Liver (tissue), 10 donors: ENCODE measurements at places on chromosomes 4 and X. TPM values are rescaled to one million over a fixed set of nuclear protein-coding genes. Genes with fewer than 3 reads are reported as not detected.

DNA sequence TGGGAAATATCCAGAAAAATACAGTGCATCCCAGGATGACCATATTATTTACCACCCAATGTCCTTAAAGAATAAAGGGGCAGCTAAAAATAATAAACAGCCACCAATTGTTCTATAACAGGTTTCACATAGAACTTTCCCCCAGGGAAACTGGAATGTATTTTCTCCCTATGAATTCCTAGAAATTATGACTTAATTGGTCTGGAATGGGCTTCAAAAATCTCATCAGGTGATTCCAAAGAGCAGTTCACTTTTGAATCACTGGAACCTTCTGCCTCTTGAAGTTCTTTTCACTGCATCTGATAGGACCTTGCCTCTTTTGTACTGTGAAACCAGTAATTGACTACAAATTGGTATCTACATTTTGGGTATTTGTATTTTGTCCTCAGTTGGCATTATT, 119.3 kb downstream of the ZNF330 start:
- H3K4me1 ChIP-seq: peaks cover 4% of the 10 kb centered on the region
- no peak for DNase-seq
- H3K27ac ChIP-seq: no peak overlapping the region
- no peaks in the 10 kb centered on the region for H3K36me3 ChIP-seq
- no peaks in the 10 kb centered on the region for H3K27me3 ChIP-seq
- H3K4me3 ChIP-seq: no peak overlapping the region

DNA sequence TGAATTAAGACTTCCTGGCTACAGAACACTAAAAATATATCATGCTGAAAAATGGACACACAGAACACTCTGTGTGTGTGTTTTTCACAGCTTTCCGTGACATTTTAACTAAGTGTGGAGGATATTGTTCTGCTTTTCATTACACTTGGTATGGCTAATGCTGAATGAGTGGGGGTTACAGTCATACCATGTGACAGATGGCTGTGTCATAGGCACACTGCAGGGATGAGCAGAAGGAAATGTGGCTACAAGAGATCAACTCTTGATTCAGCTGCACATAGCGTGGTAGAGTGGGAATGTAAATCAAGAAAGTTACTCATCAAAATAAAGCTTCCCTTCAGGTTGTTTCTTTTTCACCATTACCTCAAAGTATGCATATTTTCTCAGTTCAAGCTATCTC, 669.8 kb downstream of the IQCM start:
- DNase-seq: no peak
- H3K4me1 ChIP-seq: no peaks in the 10 kb centered on the region
- no peak overlapping the region for H3K27ac ChIP-seq

GRCh38 chrX:112085149-112085548, 2.6 kb upstream of the TRPC5 start:
- peaks cover 2% of the 10 kb centered on the region for H3K4me1 ChIP-seq
- no peak overlapping the region for H3K4me3 ChIP-seq
- no peaks in the 10 kb centered on the region for H3K36me3 ChIP-seq
- DNase-seq: no peak

DNA sequence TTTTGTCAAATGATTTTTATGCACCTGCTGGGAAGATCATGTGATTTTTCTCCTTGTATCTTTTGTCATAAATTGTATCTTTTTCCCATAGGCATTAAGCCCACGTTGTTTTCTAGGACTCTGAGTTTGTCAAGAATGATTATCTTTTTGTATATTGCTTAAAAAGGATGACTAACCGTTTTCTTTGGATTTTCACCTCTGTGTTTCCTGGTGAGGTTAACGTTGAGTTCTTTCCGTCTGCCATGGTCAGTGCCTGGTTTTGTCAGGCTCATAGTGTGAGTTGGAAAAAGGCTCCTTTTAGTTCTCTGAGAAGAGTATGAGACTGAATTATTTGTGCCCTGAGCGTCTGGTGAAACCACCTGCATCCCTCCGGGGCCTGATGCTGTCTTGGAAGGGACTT, 21.9 kb downstream of the PCGF3 start:
- H3K27ac ChIP-seq: no peak overlapping the region
- no peaks in the 10 kb centered on the region for H3K27me3 ChIP-seq
- H3K4me1 ChIP-seq: no peaks in the 10 kb centered on the region
- peaks cover 16% of the 10 kb centered on the region for H3K36me3 ChIP-seq
- no peak overlapping the region for H3K4me3 ChIP-seq
- no peak for DNase-seq

- H3K27ac ChIP-seq: no peak overlapping the region
- no peaks in the 10 kb centered on the region for H3K36me3 ChIP-seq
- no peaks in the 10 kb centered on the region for H3K4me1 ChIP-seq
- H3K4me3 ChIP-seq: no peak overlapping the region
Observed at GRCh38 chr4:14035076-14035475, 407.6 kb upstream of the BOD1L1 start.

DNA sequence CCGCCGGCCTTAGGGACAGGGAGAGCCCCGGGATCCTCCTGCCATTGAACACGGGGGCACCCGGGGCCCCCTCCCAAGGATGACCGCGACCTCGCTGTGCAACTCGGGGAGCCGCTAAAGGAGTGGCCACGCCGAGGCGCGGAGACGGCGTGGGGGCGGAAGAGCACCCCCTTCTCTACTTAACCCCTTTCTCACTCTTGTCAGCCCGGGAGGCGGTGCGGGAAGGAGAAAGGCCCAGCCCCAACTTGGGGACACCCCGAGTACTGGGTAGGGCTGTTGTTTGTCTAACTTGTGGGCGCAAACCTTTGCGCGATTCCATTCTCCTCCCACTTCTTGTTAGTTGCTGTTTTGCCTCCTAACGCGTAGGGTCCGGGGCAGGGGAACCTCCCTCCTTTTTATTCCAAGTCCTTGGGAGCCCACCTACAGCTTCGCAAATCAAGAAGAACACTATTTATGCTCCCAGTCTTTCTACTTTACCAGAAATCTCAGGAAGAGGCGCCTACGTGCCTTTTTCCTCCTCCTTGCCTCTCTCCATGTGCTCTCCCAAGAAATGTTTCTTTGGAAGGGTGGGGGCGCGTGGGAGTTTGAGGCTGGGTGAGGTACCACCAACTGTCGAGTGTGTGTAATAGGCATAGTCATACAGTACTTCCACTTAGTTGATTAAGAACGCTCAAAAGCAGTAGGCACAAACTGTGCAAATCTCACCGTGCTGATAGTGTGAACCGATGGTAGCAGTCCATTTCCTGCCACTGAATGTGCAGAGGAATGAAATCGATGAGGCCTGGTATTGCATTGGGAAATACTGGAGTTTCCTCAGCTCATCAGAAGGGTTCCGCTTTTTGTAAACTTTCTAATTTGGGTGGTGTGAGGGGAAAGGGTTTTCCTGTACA, 813 bp downstream of the DIAPH2 start:
- peak overlapping the region; percentile 86 for H3K4me3 ChIP-seq
- H3K36me3 ChIP-seq: no peaks in the 10 kb centered on the region
- peak; percentile 32 for DNase-seq
- no peaks in the 10 kb centered on the region for H3K27me3 ChIP-seq
- H3K4me1 ChIP-seq: no peaks in the 10 kb centered on the region
- H3K27ac ChIP-seq: peak overlapping the region; percentile 78

DNA sequence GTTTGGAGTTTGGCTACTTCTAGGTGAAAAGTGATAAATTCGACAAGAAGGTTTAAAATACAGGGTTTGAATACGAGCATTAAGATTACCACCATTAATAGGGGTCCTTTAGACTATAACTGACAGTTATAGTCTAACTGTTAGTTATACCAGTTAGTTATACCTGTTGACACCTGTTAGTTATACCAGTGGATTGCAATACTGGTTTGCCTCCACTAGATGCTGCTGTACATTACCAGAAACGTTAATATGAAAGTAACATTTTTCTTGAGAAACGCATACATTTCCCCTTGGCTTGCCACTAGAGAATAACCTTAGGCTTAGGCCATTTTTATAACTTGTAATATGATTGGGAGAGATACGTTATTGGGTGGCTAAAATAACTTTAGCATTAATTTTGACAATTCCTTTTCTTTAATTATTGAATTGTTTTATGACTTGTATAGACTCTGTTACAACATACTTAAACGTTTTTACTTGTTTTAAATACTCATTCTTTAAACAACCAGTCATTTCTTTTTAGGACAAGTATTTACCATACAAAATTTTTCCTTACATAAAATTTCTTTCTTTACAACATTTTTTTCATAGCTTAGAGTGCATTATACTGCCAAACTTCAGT, 911.2 kb downstream of the FSTL5 start:
- no peak overlapping the region for H3K27ac ChIP-seq
- H3K36me3 ChIP-seq: no peaks in the 10 kb centered on the region
- no peaks in the 10 kb centered on the region for H3K4me1 ChIP-seq
- no peaks in the 10 kb centered on the region for H3K27me3 ChIP-seq
- no peak for DNase-seq
- H3K4me3 ChIP-seq: no peak overlapping the region

DNA sequence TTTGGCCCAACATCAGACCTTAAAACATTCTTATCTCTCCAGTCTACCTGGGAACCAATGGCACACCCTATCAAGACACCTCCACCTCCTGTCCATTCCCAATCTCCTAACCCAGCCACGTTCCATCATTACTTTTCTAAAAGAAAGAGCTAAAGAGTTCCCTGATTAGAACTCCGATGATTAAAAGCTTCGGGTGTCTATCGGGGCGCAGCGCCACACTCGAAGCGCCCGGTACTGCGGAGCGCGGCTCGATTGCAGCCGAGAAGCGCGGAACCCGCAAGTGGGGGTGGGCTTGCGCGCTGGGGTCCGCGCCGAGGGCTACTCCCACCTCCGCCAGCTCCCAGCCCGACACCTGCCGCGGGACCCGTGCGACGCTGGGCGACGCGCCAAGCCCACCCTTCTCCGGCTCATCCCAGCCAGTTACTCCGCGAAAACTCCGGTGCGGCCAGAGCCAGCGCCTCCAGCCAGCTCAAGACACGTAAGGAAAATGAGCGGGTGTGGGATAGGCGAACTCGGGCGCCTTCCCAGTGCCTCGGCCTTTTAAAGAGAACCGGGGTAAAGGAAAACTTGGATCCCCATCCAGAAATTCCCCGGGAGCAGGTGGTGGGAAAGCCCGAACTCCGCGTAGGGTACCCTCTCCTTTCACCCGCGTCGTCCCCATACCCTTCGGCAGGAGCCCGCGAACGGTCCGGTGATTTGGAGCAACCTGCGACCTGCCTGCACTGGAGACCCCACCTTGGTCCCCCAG, 593 bp downstream of the NPY1R start:
- peaks cover 2% of the 10 kb centered on the region for H3K27me3 ChIP-seq
- H3K36me3 ChIP-seq: no peaks in the 10 kb centered on the region
- peak overlapping the region; percentile 57 for H3K4me3 ChIP-seq
- peak overlapping the region; percentile 16 for H3K27ac ChIP-seq

DNA sequence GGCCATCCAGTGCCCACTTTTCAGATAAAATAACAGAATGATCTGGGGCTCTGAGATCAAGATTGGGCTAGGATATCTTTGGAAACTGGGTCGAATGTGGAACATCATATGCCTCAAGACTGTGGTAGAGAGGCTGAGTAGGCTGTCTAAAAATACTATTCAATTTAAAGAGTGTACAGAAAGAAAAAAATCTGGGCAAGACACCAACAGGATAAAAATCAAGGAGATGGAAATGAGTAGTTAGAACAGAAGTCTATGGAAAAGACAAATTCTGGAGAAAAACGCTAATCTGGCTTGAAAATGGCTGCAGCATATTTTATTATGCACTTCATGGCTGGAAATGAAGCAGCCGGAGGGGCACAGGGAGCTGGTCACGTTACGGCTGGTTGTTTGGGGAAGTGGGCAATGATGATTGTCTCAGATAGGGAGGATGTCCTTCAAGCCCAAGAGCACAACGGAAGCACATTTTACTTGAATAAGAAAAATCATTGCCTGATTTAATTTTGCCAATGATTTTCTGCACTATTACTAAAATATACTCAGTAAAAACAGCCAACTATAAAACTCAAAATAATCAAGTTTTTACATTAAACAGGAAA, 27.1 kb upstream of the MAPK10 start:
- H3K27me3 ChIP-seq: no peaks in the 10 kb centered on the region
- H3K4me3 ChIP-seq: no peak overlapping the region
- no peaks in the 10 kb centered on the region for H3K4me1 ChIP-seq
- H3K36me3 ChIP-seq: no peaks in the 10 kb centered on the region

DNA sequence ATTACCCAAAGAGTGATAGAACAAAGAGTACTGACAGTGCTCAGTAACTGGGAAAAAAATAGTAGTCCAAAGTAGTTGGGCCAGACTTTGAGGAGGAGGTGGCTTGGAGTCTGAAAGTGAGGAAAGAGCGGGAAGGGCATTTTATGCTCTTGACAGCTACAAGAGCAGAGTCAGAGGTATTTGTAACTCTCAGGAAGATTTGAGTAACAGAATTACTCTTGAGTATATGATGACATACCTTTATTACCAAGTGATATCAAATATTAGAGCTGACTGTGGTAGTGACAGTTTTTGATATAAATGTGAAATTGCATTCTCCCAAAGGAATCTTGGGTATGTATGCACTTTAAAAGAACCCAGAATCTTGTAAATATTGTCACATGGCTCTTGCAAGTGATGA, 2.2 kb downstream of the SLAIN2 start:
- DNase-seq: no peak
- H3K27me3 ChIP-seq: no peaks in the 10 kb centered on the region
- H3K27ac ChIP-seq: no peak overlapping the region
- H3K4me3 ChIP-seq: no peak overlapping the region
- H3K36me3 ChIP-seq: no peaks in the 10 kb centered on the region
- peaks cover 10% of the 10 kb centered on the region for H3K4me1 ChIP-seq

- H3K4me3 ChIP-seq: peak overlapping the region; percentile 83
- H3K27ac ChIP-seq: peak overlapping the region; percentile 99
- peaks cover 14% of the 10 kb centered on the region for H3K4me1 ChIP-seq
- DNase-seq: no peak
- H3K27me3 ChIP-seq: no peaks in the 10 kb centered on the region
Observed at GRCh38 chr4:25160714-25161592, 704 bp upstream of the SEPSECS start.

DNA sequence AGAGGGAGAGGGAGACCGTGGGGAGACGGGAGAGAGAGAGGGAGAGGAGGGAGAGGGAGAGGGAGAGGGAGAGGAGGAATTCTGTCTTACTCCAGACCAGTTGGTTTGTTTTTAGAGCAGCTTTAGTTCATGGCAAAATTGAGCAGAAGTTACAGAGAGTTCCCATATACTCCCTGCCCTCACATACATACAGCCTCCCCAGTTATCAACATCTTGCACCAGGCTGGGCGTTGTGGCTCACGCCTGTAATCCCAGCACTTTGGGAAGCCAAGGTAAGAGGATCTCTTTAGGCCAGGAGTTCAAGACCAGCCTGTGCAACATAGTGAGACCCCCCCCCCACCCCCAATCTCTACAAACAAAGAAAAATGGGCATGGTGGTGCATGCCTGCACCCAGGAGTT, 79.8 kb upstream of the OGT start:
- H3K27ac ChIP-seq: no peak overlapping the region
- no peak overlapping the region for H3K4me3 ChIP-seq
- no peaks in the 10 kb centered on the region for H3K27me3 ChIP-seq
- DNase-seq: peak; percentile 39

DNA sequence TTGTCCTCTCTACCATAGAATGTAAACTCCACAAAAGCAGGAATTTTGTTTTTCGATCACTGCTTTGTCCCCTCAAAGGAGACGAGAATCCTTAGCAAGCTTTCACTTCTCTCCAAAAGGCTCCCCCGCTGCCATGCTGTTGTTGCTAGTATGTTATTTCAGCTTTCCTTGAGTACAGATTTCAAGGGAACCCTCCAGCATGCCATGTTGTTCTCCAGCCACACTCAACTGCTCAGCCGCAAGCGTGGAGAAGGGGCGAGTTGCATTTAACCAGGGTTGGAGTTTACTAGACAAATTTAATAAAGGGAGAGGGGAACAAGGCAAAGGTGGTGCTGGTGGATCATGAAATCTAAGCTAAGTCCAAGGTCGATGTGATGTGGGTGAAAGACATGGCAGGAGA, 23.1 kb downstream of the NSDHL start:
- H3K36me3 ChIP-seq: peaks cover 34% of the 10 kb centered on the region
- no peak overlapping the region for H3K27ac ChIP-seq
- no peaks in the 10 kb centered on the region for H3K27me3 ChIP-seq
- H3K4me1 ChIP-seq: no peaks in the 10 kb centered on the region
- no peak overlapping the region for H3K4me3 ChIP-seq

CTAG2 gene
- polyA plus RNA-seq: not detected

FREM3 gene
- not detected for polyA plus RNA-seq

DIPK2B gene
- polyA plus RNA-seq: 1.1 TPM
